ENCODE measurements at places on chromosomes 16 and 17.
A peak's percentile ranks its signal among the peaks of the same experiment; 100 is the strongest.

DNA sequence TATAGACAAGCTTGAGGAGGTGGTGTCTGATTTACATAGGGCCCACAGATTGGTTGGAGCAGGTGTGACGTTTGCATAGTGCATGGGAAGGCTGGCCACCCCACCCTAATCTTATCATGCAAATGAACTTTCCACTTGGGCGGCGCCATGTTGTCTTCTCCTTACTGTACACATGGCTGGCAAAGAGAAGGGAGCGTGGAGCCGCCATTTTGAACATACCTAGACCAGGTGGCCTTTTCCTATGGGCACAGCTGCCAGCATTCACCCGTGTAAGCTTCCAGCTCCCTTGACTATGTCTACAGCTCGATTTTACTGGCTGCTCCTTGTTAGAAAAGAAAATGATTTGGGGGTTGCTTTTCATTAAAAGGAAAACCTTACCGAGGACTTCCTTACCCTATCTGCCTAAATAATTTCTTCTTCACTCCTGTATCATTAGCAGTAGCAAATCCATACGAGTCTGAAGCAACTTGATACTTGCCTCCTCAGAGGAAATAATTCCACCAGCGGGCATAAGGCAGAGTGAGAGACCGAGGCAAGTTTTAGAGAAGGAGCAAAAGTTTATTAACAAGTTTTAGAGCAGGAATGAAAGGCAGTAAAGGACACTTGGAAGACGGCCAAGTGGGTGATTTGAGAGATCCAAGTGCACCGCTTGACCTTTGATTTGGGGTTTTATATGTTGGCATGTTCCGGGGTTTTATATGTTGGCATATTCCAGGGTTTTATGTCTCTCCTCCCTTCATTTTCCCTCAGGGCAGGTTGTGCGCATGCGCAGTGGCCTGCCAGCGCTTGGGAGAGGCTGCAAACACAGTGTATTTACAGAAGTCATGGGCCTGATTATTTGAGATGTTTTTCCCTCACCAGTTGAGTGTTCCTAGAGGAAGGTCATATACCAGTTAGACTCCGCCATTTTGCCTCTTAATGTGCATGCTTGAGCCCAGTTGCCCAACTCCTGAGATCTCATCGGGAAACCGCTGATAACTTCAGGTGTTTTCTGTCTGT lies 65.7 kb downstream of the MARF1 start:
- DNase-seq: no peak

GRCh38 chr16:24784121-24784520 lies 54.7 kb downstream of the TNRC6A start:
- DNase-seq: no peak

GRCh38 chr17:16886655-16887322 lies 85.1 kb downstream of the TNFRSF13B start:
- DNase-seq: no peak

GRCh38 chr16:12572316-12572985 lies 231.2 kb downstream of the CPPED1 start:
- no peak for DNase-seq

GRCh38 chr16:11877374-11877773 lies 26.0 kb upstream of the RSL1D1 start:
- no peak for DNase-seq

- DNase-seq: no peak
These were observed 151.6 kb downstream of the PHKB start for GRCh38 chr16:47612711-47613110.

DNA sequence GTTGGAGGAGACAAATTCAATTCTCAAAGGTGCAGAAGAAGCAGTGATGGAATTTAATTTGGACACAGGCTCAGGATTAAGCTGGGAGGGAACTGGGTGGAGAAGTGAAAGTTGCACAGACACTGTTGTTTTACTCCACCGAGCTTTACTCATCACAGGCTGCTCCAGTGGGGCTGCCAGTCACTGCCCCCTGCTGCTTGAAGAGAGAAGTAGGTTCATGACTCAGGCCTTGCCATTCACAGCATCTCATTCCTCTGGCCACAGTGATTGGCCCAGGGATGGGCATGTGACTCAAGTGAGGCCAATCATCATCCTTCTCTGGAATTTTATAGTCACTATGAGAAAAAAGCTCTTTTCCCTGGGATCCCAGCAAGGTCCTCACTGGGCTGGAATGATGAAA lies 11.8 kb downstream of the GNAO1 start:
- DNase-seq: peak; percentile 75

DNA sequence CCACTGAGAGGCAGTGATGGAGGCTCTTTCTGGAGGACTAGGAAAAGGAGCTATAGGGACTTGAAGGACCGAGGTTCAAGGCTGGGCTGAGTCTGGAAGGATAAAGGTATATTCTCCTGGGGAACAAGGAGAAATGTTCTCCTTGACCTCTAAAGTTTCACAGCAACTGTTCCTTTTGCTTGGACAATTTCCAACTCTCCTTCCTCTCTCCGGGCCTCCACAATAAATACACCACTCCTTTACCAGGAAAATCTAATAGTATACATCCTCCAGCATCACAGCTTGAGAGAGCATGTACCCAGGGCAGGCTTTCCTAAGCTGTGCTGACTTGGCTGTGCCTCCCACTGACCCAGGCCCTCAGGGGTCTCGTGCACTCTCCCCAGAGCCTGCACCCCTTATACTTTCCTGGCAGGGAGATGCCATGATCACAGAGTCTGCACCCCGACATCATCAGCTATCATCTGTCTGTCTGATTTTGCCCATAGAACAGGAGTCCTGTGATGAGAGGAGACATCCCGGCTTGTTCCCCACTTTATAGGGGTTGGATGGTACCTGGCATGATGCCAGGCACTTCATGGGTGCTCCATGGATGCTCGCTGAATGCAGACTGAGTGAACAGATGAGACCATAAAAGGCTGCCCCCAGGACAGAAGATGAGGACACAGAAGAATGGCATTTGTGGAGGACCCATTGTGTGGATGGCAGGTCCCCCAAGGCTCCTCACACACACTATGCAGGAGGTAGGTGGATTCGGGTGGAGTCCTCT lies 582.6 kb upstream of the CDH5 start:
- no peak for DNase-seq

DNA sequence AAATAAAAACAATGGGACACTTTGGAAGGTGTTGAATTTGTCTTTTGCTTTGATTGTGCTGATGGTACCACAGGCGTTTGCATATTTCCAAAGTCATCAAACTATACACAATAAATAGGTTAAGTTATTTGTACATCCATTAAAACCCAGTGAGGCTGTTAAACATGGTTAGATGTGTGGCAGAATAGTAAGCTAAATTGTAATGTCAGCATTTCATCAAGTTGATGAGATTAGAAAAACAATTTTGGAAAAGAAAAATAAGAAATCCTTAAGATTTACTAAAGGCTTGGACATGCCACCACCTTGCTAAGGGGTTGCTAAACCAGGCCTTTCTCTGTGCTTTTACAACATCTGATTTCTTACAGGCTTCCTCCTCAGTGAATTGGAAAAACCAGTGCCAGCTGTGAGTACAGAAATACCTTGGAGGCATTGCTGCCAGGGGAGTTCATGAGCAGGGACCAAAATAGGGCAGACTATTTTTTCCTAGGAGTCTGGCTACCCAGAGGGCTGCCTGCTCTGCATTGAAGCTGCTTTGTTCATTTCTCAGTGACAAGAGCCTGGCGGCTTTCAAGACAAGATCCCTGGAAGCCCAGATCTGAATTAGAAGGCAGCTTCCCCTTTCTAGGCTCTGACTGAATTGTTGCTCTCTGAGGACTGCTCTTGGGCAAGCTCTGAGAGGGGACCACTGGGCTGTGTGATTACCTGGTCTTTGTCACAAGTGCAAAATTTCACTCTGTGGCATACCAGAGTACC lies 43.4 kb upstream of the CA10 start:
- DNase-seq: no peak

DNA sequence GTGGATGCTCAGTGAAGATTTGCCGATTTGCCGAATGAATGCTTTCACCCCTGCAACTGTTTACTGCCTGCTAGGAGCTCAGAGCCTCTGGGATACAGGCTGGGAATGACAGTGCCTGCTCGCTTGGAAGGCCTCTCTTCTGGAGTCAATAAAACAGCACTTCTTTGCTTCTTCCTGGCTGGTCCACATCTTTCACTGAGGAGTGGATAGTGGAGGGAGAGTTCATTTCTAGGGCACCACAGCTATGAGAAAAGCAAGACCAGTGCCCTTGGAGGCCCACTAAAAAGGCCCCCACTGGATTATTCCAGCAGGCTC lies 3.1 kb upstream of the USP7 start:
- DNase-seq: no peak

- DNase-seq: no peak
These were observed 17.9 kb downstream of the USP7 start for GRCh38 chr16:8945626-8946296.

DNA sequence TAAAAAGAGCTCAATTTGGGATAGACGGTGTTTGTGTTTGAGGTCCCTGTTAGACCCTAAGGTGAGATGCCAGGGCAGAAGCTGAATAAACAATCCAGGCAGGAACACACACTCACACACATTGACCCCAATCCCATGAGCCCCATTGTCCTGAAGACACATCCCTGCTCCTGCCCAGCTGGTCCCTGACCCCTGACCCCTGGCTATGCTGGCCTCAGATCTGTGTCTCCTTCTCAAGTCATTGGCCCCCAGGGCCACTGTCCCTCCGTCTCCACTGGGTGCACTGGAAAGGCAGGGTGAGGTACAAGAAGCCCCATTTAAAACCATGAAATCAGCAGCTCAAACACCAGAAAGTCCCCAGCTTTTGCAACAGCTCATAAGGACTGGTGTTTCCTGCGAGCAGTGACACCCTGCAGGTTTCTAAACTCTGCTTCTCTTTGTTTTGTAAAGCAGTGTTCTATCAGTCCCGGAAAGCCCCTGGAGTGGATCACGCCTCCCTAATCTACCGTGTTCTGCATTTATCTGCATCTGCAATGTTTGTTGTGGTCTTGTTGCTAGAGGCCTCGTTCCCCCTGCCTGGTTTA lies 18.0 kb upstream of the ASGR2 start:
- peak; percentile 91 for DNase-seq

- no peak for DNase-seq
These were observed 18.3 kb upstream of the CACNG4 start for GRCh38 chr17:66946251-66946650.

GRCh38 chr16:74480150-74481029 lies 59.1 kb upstream of the CLEC18B start:
- DNase-seq: no peak

- no peak for DNase-seq
These were observed 775 bp downstream of the SPIRE2 start for GRCh38 chr16:89828870-89829629.

- no peak for DNase-seq
These were observed 74.5 kb upstream of the METRNL start for GRCh38 chr17:83004791-83005380.

DNA sequence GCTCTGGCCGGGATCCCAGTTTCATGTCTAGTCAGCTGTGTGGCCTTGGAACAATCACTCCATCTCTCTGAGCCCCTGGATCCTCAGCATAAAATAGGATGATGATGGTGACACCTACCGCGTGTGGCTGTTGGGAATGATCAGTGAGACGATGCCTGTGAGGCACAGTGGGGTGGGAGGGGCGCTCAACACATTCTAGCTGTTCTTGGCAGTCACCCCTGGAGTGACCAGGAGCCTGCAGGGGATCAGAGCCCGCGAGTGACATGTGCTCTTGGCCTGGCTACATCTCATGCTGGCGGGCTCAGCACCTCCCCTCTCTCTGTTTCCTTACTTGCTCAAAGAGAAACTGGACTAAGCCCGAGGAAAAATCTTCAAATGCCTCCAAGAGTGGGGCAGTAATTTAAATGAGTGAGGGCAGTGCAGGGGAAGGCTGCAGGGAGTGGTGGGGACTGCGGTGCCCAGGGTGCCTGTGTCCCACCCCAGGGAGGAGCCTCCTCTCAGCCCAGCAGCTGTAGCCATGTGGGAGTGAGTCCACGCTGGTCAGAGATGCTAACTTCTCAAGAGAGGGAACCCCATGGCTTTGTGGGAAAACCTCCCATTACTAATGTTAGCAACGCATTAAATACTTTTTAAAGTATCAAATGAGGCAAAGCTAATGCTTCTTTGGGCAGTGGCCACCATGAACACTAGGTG lies 23.1 kb upstream of the DOK4 start:
- DNase-seq: no peak

GRCh38 chr17:54028986-54029580 lies 206.4 kb downstream of the KIF2B start:
- no peak for DNase-seq

DNA sequence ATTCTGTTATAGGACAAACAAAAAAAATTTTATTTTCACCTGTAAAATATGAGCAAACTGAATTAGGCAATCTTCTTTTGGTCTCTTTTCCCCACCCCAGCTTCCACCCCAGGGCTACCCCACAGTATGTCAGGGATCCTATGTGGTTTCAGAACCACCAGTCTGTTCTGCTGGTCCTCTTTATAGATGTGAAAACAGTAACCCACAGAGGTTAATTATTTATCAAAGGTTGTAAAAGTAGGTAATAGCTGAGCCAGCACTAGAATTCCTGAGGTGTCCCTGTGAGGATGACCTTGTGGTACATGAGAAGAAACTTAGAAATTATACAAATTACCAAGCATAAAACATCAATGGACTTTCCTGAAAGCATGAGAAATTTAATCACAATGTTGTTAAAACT lies 428.7 kb downstream of the CNTNAP4 start:
- DNase-seq: no peak

DNA sequence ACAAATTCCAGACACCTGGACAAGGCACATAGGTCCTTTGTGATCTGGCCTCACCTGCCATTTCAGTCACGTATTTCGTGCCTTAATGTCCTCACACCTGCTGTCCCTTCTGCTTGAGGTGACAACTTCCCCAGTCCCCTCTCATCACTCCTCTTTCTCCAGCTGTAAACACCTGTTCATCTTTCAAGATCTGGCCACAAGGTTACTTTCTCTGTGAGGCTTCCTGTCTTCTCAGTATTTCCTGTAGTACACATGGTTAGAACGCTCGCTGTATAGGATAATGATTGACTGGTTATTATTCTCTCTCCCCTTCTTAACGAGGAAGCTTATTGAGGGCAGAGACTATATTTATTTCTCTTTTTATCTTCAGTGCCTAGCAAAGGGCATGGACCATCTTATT lies 74.5 kb upstream of the PMFBP1 start:
- DNase-seq: no peak

GRCh38 chr16:13427943-13428342 lies 492.0 kb upstream of the ERCC4 start:
- DNase-seq: no peak

DNA sequence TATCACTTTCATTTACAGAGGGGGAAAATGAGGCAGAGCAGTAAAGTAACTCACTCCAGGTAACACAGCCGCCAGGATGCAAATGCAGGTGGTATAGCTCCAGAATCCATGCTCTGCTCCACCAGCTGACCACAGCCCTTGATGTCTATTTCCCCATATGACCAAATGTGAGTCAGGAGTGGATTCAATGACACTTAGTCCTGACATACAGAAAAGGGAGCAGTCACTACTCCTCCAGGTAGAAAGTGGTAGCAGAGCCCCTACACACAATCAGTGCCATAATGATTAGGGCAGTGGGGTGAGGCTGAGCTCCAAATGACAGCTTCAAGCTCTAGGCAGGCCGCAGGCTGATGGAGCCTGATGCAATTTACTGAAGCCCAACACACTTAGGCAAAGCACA lies 43.3 kb upstream of the GFOD2 start:
- no peak for DNase-seq

GRCh38 chr16:84318091-84318975 lies 23.7 kb downstream of the WFDC1 start:
- no peak for DNase-seq

- DNase-seq: no peak
These were observed 140.6 kb downstream of the MAP2K6 start for GRCh38 chr17:69555056-69555455.

- DNase-seq: no peak
These were observed 18.6 kb upstream of the ACSF3 start for GRCh38 chr16:89074803-89075688.
